ENCODE measurements at places on chromosomes 16 and 17.

- DNase-seq, result no peak
Observed at GRCh38 chr17:17599965-17600364, 8.5 kb upstream of the PEMT start.

- DNase-seq, result no peak
Observed at GRCh38 chr16:78209951-78210661, 110.7 kb downstream of the WWOX start.

DNA sequence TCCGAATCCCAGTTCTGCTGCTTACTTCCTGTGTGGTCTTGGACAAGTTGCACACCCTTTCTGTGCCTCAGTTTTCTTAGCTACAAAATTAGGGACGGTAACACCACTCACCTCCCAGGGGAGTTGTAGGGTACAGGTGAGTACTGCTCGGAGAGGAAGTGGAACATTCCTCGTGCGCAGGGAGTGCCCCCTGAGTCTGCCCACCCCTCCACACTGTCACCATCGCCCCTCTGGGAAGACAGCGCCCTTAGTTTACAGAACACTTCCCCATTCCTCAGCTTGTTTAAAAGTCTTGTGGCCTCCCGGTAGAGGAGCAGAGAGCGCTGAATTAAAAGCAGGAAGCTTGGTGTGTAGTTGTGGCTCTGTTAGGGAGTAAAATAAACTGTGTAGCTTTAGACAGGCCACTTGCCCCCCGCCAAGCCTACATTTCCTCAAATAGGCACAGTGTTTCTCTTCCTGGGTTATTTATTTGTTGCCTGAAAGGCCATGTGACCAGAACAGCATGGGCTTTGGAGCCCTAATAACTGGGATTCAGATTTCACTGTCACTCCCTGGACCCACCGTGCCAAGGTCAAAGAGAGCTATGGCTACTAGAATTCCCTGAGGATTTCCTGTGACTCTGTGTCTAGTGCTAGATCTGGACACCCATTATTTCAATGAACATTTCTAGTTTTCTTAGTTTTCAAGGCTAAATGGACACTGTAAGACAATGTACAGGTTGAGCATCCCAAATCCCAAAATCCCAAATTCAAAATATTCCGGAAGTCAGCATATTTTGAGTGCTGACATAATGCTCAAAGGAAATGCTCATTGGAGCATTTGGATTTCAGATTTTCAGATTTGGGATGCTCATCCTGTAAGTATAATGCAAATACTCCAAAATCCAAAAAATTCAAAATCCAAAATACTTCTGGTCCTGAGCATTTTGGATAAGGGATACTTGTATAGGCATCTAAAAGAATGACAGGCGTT, 372.5 kb downstream of the SNX29 start:
- no peak for DNase-seq

GRCh38 chr17:36972186-36972700, 23.5 kb downstream of the AATF start:
- no peak for DNase-seq

DNA sequence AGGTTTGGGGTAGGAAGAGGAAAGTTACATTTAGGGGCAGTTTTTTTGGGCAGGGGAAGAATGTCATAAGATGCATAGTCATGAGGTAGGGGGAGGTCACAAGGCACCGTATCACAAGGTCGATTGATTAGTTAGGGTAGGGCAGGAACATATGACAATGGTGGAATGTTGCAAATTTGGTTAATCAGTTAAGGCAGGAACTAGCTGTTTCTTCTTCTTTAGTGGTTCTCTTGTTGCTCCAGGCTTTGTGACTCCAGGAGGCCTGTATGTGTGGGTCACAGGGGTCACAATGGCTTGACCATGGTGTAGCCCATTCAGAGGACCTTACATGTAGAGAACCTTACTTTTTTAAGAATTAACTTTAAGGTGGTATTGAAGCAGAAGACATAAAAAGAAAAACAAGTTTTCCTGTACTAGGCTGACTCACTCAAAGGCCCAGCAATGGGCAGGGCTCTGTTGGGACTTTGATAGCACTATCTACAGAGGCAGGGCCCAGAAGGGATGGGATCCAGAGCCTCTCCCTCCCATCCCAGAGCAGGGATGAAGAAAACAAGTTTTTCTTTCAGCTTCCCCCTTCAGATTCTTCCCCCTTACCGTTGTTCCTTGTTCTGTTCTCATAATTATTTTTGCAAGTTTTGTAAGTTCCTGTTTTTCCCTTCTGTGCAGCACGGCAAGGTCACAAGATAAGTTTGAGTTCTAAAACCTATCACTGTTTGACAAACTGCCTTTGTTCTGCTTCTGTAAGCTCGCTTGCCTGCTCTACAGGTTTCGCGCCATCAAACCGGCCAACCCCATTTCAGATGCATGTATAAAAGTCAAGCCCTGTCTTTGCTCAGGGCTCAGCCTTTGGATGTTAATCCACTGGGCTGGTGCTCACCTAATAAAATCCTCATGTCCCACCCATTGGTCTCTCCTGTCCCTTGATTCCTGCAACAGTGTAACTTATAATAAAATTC, 45.8 kb upstream of the ATF7IP2 start:
- DNase-seq, result no peak

DNA sequence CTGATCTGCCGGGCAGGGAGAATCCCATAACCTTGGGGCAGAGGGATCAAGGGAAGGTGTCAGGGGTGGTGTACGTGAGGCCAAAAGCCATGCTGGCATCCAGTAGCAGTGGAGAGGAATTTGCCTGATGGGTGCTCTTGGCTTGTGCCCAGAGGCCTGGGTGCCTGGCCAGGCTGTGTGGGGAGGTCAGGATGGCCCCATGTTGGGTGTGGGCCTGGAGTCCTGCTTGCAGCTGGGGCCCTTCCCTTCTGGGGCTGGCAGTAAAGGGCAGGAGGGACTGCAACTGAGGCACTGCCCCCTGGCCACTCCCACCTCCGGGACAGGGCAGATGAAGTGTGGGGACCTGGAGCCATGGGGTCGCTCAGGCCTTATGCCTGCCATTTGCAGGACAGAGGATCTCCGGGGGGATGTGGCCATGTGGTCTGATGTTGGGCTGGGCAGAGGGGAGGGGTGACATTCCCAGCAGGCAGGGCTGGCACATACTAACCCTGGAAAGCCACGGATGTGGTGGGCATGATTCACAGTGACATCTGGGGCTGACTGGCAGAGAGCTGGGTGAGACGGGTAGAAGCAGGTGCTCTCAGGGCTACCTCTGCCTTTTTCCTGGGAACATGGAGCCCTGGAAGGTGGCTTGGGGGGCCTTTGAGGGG, 3.5 kb downstream of the FMNL1 start:
- no peak for DNase-seq

DNA sequence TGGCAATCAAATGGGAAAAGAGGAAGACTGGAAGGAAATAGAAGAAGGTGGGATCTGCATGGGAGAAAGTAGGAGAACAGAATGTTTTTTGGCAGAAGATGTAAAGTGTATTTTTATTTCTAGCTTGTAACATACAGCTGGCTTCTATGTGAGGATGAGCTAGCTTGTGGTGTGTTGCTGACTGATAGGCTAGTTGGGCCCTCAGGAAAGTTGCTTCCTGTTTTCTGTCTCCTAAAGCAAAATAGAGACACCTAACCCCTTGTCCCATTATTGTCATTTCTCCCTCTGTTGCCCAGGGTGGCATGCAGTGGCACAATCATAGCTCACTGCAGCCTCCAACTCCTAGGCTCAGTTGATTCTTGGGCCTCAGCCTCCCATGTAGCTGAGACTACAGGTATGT, 15.9 kb downstream of the TNRC6A start:
- DNase-seq, result no peak

DNA sequence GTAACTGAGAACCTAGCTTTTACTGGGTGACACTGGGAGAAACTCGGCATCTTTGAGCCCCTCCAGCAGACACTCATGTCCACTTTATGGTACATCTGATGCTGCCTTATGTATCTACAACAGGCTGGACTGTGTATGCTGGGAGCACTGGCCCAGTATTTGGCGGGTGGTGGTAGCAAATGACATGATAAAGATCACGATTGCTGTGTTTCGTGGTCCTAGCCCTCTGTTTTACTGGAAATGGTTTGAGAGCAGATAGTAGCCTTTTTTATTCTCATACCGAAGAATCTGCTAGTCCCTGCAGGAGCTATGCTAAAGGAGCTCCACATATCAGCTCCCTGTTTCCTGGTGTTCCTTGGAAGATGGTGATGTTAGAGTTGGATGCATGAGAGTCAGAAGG, 150.3 kb downstream of the CCDC182 start:
- no peak for DNase-seq

Measured in head of caudate nucleus (tissue), 42 donors.